AG08395 (cell line): ENCODE measurements at places on chromosomes 5 and 9.

DNA sequence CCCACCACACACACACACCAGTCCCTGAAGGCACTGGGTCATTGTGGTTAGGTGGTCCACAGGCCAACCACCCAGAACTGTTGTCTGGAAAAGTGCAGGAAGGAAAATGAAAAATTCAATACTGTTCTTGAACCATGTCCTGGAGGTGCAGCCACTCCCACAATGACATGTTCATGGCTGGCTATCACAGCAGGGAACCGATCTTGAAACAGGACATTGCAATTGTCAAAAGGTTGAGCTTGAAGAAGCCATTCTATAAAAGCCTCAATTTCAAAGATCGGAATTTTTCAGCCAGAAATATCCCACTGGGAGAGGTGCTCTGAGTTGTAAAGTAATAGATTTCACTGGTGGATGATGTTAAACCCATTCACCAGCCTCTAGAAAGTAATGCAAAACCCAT, 218.2 kb downstream of the GNA14 start:
- no peak for DNase-seq

- peak; percentile 39 for DNase-seq
Observed at GRCh38 chr9:18343784-18344183, 130.2 kb upstream of the ADAMTSL1 start.

- no peak for DNase-seq
Observed at GRCh38 chr5:39631958-39632357, 207.2 kb upstream of the DAB2 start.

DNA sequence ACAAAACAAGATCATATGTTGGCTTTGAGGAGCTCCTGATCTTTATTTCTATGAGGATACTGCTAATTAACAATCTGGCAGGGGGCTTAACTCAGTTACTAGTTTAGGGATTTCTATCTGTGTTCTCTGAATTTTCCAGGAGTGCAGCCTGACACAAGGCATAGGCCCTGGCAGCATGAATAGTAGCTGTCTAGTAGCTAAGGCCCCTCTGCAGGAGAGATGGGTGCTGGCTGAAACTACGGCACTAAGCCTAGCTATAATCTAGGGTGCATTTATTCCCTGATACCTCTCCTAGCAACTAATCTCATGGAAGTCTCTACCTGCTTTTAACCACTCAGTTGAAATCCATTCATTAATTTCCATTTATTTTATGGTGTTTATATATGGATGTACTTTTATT, 268.2 kb downstream of the TMEM232 start:
- no peak for DNase-seq

DNA sequence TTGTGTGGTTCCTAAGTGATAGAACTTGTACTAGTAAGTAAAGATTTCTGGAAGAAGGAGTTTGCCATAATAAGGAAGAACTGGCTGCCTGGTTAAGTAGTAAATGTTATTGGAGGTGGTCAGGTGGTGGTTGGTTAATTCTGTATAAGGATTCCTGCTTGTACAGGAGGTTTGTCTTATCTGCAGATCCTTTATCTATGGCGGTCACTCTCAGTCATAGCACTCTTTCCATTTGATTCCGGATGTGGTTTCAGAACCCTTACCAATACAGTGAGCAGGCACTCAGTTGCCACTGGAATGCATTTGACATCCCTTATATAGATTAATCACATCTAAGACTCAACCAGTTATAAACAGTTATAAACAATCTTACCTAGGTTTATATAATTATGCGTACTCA, 50.3 kb downstream of the RAD50 start:
- no peak for DNase-seq

DNA sequence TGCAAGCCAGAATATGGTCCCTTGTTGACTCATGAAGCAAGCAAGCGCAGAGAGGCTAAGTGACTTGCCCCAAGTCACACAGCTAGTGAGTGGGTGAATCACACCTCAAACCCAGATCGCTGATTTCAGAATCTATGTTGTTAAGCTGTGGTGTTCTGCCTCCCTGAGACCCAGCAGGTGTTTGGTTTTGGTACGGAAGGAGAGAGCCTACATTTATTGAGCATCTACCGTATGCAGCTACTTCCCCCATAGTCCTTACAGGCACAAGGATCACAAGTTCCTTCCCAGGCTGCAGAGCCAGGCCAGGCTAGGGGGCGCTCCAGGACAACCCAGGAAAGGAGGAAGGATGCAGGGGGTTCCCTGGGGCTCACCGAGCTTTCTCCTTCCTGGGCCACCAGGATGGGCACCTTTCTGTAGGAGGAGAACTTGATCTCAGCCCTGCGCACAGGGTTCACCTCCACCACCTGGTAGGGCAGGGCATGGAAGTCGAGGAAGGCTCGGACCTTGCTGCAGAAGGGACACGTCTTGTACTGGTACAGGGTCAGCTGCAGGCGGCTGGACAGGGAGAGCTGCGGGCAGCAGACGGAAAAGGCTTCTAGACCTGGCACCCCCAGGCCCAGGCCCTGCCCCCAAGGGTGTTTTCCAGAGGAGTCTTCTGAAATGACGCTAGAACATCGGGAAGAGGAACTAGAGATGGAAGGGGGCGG, 2.5 kb downstream of the PTGES2 start:
- DNase-seq, result no peak

DNA sequence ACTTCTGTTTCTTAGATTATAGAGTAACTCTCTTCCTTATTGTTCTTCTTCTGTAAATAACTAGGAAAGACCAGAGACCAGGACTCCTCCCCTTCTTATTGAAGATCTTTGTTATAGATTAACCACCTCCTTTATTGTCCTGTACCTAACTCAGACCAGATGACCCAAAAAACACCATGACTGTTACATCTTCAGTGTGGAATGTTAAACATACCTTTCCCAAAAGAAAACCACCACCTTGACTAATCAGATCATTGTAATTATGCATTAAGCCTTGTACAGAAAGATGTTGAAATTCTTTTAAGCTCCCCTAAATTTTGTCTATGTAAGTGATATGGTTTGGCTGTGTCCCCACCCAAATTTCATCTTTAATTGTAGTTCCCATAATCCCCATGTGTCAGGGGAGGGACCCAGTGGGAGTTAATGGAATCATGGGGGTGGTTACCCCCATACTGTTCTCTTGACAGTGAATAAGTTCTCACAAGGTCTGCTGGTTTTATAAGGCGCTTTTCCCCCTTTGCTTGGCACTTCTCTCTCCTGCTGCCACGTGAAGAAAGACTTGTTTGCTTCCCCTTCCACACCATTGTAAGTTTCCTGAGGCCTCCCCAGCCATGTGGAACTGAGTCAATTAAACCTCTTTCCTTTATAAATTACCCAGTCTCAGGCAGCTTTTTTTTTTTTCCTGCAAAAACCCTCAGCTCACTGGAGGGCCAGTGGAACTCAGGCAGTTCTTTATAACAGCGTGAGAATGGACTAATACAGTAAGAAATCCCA, 26.3 kb downstream of the ARSB start:
- DNase-seq, result no peak
